ENCODE measurements at places on chromosomes 2 and 18.

DNA sequence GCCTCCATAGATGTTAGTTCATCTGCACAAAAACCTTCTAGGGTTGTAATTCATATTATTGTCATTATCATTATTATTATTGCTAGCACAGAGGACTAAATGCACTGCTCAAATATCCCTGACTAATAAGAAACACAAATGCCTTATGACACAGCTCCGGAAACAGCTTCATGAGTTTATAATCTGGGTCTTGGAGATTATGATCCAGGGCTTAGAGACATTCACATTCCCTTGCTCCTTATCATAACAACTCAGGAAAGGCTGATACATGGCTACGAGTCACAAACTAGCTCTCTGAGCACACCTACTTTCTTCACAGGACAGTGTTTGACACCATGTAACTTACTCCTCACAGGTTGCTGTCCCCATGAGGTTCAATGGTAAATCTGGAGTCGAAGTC lies 102.2 kb upstream of the TTC39C start:
- DNase-seq = no peak

- no peak for DNase-seq
Measured at GRCh38 chr2:23452372-23452771, 67.4 kb downstream of the KLHL29 start.

- no peak for DNase-seq
Measured at GRCh38 chr2:237177052-237177451, 91.4 kb downstream of the COPS8 start.

GRCh38 chr2:144507441-144508171 lies 12.3 kb downstream of the ZEB2 start:
- no peak for DNase-seq

GRCh38 chr18:12750076-12750714 lies 47.4 kb downstream of the PSMG2 start:
- no peak for DNase-seq

DNA sequence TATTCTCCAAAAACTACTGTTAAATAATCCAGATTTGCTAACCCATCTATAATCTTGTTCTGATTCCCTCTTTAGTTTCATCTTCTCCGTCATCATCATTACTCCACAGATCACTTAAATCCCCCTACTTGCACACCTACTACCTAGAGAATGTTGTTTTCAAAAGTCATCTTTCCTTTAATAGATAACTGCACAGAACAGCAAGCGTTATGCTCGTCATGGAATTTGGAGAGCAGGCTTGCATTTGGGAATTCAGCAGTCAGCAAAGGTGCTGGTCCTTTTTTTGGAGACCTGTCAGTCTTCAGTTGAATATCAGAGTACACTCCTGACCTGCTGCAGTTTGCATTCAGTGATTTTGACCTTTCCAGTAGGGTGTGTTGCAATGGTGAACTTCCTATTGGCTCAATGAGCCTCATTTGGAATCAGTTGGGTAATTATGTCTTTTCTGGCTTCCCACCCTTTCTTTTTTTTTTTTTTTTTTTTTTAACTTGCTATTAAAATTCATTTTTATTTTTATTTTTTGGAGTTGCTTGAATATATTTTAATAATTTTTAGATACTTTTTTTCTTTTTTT lies 110.6 kb downstream of the HNRNPLL start:
- no peak for DNase-seq

DNA sequence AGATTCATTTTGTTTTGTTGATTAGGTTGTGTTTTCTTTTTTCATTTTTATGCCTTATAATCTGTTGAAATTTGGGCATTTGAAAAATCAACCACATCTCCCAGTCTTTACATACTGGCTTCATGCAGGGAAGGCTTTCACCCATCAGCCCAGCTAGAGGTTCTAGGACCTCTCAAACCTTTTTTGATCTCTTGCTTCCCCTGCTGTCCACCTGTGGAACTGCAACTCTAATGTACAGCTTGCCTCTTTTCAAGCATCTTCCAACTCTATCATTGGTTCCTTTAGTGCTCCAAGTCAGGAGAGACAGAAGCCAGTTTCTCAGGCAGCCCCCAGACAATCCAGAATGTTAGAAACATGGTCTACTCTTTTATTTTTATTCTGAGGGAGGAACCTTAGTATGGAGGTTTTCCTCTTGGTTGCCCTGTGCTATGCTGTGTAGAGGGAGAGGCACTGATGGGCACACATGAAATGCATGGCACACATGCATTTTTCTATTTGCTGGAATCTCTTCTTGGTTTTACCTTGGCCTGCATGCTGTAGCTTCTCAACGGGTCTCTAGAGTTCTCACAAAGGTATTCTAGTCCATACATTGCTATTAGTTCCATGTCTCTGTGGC lies 107.2 kb upstream of the L3MBTL4 start:
- no peak for DNase-seq

- DNase-seq = peak; percentile 77
Measured at GRCh38 chr2:216765761-216766262, 70.5 kb upstream of the IGFBP5 start.

GRCh38 chr2:20242727-20243377 lies 17.9 kb upstream of the SDC1 start:
- no peak for DNase-seq

DNA sequence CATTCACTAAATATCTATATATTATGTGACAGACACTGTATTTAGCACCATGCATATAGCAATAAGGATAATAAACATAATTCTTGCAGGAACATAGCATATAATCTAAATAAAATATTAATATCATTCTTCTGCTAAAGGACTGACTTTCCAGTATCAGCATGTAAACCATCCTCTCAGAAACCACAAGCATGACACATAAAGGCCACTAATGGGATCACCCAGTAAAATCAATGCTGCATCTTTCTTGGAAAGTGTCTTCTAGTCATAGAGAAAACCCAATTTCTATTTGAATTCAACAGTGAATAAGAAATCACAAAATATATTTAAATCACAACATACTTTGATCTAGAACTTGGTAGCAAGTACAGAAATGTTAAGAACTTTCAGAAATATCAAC lies 5.8 kb upstream of the LRP1B start:
- no peak for DNase-seq

DNA sequence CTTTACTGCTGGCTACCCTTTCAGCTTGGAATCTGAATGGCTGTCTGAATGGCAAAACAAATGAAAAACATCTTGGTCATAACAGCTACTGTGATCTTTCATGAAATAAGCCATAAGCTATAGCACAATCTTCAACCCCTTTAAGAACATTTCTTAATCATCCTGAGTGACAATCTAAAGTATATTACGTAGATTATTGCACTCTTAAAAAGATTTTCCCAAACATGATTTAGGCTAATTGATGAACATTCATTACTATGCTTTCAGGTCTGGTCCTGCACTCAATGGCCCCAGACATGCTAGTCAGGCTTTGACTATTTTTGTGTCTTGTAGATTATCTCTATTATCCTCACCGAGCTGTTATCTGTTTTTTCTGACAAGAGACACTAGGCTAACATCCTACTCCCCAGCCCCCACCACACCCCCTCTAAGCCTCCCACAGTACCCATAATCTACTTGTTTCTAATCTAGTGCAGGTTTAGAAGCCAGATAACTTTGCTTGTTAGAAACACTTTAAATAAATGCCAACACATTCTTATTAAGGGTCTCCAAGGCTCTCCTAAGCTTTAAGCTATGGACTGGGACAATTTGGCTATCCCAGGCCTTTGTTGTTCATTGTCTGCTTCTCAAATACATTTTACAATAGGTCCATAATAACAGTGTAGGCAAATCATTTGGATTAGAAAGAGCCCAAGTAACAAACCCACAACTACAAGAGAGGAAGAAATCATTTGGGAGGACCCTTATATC lies 4.2 kb downstream of the SMAD2 start:
- no peak for DNase-seq

DNA sequence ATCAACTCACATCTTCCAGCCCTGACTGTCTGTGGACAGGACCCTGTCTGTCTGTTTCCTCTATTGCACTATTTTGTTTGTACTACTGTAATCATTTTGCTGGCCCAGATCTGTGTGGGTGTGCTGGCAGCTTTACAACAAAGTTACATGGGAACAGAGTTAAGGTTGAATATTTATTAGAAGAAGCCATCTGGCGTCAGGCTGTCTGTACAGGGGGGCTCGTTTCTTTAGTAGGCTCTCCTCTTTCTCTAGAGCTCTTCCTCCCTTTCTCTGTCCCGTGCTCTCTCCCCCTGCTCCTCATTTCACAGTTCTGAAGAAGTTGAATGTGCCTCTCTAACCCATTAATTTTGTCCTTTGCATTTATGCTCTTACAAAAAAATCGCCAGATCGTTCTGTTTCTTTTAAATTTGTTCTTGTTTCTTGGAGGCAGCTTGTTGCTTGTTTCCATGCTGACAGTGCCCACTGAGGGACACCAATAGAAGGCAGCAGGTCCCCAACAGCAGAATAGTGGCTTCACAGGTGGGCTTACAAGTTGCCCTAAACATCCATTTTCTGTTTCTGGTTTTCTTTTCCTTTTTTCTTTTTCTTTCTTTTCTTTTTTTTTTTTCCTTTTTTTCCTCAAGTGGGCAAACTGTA lies 315.2 kb upstream of the ZEB2 start:
- DNase-seq = peak; percentile 12

GRCh38 chr2:164935118-164936101 lies 19.9 kb downstream of the SLC38A11 start:
- no peak for DNase-seq

- no peak for DNase-seq
Measured at GRCh38 chr2:189318761-189319160, 122.5 kb upstream of the WDR75 start.

GRCh38 chr18:10878703-10879102 lies 270.7 kb downstream of the PIEZO2 start:
- DNase-seq = no peak

GRCh38 chr18:41693008-41693407 lies 262.0 kb upstream of the PIK3C3 start:
- no peak for DNase-seq

- no peak for DNase-seq
Measured at GRCh38 chr2:98507891-98508708, 63.4 kb downstream of the INPP4A start.

DNA sequence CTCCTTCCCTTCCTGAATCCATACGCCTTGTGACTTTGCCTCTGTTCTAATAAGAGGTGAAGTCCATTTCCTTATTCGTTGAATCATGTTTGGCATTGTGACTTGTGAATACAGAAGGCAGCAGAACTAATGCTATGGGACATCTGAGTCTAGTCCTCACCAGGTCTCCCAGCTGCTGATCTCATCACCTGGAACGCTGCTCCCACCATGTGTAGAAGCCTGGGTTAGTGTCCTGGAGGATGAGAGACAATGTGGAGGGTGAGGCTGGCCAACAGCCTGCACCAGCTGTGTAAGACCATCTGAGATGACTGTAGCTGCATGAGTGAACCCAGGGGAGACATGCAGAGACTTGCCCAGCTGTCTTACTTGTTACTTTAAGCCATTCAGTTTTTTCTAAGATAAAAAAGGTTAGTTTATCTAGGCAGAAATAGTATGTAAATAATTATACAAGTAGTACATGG lies 3.5 kb upstream of the HAAO start:
- no peak for DNase-seq

- no peak for DNase-seq
Measured at GRCh38 chr2:157761520-157761919, 114.6 kb downstream of the ACVR1 start.

DNA sequence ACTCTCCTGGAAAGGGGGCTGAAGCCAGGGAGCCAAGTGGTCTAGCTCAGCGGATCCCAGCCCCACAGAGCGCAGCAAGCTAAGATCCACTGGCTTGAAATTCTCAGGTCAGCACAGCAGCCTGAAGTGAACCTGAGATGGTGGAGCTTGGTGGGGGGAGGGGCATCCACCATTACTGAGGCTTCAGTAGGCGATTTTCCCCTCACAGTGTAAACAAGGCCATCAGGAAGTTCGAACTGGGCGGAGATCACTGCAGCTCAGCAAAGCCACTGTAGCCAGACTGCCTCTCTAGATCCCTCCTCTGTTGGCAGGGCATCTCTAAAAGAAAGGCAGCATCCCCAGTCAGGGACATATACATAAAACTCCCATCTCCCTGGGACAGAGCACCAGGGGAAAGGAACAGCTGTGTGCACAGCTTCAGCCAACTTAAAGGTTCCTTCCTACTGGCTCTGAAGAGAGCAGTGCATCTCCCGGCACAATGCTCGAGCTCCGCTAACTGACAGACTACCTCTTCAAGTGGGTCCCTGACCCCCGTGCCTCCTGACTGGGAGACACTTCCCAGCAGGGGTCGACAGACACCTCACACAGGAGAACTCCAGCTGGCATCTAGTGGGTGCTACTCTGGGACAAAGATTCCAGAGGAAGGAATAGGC lies 282.3 kb upstream of the EPC2 start:
- DNase-seq = no peak

GRCh38 chr18:41465386-41465785 lies 489.6 kb upstream of the PIK3C3 start:
- no peak for DNase-seq

- DNase-seq = no peak
Measured at GRCh38 chr18:25180973-25181548, 170.9 kb downstream of the ZNF521 start.

- DNase-seq = no peak
Measured at GRCh38 chr2:240302041-240302440, 133.4 kb upstream of the GPC1 start.

GRCh38 chr2:191176305-191176704 lies 25.5 kb upstream of the STAT4 start:
- DNase-seq = no peak

- no peak for DNase-seq
Measured at GRCh38 chr2:225207043-225207442, 164.8 kb upstream of the DOCK10 start.

- no peak for DNase-seq
Measured at GRCh38 chr18:22683786-22684185, 249.3 kb upstream of the RBBP8 start.

DNA sequence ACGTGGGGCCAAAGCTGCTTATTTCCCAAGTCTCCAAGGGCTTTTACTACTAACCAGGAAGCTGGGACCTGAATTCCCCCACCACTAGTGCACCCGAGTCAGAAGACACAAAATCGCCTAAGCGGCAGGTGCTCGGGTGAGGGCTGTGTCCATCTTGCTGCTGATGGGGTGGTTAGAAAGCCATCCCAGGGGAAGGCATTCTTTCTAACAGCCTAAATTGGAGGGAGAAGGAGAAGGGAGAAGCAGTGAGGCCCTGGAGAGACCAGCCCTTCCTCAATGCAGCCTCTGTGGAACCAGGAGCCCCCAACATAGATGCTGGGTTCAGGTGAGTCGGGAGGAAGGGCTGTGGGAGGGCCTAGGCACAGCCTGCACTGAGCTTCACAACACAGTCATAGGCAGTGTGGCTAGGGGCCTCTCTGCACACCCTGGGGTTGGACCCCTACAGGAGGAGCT lies 1.9 kb upstream of the PROM2 start:
- DNase-seq = no peak

DNA sequence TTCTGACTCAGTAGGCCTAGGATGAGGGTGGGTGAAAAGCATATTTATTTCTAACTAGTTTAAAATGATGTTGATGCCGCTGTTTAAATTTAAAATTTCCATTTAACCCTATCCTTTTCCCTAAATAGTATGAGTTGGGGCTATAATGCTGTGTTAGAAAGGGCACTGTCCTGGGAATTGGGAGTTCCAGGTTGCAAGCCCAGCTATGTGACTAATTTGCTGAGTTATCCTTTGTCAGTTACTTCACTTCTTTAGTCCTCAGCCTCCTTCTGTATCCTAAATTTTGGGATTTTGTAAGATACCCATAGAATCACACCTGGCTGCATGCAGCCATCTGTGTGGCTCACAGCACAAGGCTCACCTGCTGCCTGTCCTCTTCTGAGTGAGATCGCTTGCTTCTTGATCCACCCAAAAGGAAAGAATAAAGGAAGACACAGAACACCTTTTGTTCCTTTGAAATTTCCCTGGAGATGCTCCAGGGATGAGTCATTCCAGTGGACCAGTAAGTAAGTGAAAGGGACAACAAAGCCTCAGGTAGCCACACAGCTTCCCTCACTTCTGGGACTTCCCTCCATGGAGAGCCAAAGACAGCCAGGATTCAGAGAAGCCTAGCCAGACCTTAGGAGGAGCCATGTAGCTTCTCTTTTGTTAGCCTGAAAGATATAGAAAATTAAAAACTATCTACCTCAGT lies 97.2 kb downstream of the DTNA start:
- no peak for DNase-seq
